Activated CD4-positive, alpha-beta T cell treated with anti-CD3 and anti-CD28 coated beads, Interleukin-2, amount 10 ng/mL, durations not matched to agents 7 days and 5 days (primary cell): ENCODE measurements at places on chromosomes 5 and 9. TPM values are rescaled to one million over a fixed set of nuclear protein-coding genes. Genes with fewer than 3 reads are reported as not detected.

DNA sequence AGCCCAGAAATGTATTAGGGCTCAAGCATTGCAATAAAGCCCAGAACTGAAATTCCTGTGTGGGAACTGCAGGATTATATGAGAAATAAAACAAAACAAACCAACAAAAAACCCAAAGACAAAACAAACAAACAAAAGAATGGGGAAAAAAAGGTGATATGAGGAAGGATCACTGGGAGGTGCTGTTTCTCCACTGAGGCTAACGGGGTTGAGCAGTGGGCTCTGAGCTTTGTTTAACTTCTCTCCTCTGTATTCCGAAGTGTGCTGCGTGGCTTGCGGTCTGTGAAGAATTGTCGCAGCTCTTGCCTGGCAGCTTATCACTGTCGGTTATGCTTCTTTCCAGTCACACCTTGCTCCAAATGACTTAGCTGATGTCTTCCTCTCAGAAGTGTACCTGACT is 106.3 kb downstream of the TENT4A start:
- DNase-seq: no peak

DNA sequence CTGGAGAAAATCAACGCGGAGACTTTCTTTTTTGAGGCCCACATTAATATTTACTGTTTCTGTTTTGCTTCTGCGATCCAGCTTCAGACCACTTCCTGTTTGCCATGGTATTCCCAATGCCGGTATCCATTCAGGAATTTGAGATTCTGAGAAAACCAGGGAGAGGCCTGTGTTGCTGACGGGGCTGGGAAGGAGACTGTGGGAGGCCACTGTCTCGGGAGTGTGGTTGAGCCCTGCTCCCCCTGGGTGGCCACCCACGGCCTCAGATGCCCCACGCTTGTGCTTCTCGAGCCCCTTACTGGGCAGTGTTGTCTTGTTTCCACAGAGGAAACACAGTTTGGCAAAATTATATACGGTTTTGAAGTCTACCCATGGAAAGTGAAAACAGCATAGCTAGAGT is 403.6 kb upstream of the IRX2 start:
- no peak for DNase-seq

DNA sequence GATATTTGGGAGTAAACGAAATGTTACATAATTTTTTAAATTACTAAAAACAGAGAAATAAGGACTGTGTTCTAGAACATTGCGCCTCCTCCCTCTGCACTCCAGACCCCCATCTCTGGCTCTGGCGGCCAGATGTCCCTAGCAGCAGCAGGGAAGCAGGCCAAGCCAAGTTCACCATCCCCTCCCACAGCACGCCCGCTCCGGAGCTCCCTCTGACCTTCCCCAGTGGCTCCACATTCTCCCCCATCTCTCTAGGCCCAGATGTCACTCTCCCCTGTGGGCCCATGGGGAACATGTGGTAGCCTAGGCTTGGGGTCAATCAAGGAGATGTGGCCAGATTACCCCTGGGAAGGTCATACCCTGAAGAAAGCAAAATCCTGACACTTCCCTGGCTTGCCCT is 6.3 kb upstream of the WNK2 start:
- no peak for DNase-seq

GRCh38 chr5:154447089-154447725 is 1.4 kb downstream of the SAP30L start:
- DNase-seq: no peak

- no peak for DNase-seq
Observed at GRCh38 chr9:89370593-89370992, 52.3 kb downstream of the SECISBP2 start.

GRCh38 chr5:14351845-14352712 is 208.9 kb downstream of the TRIO start:
- DNase-seq: peak; percentile 63

DNA sequence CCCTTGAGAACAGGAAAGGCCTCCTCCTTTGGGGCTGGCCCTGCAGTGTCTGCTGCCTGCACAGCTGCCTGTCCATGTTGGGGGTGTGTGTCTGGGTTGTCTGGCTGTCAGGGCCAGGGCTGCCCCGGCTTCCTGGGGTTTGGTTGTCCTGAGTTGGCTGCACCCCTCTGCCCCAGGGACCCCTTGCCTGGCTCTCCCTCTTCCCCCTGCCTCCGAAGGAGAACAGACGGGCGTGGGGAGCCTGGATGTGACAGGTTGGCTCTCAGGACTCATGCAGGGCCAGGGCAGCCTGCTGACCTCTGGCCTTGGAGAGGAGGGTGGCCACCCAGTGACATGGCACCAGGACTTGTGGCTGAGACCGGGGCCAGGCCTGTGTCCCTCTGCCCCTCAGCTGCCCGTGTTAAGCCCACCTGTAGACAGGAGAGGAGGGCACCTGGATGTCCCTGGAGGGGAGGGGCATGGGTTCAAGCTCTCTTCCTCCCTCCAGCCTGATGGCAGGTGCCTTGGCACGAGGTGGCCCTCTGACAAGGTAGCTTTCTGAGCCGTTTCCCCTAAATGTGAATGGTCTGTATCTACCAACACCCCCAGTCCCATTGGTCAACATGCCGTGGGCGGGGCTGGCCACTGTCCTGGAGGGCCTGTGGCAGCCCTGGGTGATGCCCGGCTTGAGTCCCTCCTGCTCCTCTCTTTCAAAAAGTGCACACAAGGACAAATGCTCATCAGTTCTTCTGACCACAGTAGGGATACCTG is 34.9 kb downstream of the WNK2 start:
- DNase-seq: no peak

DNA sequence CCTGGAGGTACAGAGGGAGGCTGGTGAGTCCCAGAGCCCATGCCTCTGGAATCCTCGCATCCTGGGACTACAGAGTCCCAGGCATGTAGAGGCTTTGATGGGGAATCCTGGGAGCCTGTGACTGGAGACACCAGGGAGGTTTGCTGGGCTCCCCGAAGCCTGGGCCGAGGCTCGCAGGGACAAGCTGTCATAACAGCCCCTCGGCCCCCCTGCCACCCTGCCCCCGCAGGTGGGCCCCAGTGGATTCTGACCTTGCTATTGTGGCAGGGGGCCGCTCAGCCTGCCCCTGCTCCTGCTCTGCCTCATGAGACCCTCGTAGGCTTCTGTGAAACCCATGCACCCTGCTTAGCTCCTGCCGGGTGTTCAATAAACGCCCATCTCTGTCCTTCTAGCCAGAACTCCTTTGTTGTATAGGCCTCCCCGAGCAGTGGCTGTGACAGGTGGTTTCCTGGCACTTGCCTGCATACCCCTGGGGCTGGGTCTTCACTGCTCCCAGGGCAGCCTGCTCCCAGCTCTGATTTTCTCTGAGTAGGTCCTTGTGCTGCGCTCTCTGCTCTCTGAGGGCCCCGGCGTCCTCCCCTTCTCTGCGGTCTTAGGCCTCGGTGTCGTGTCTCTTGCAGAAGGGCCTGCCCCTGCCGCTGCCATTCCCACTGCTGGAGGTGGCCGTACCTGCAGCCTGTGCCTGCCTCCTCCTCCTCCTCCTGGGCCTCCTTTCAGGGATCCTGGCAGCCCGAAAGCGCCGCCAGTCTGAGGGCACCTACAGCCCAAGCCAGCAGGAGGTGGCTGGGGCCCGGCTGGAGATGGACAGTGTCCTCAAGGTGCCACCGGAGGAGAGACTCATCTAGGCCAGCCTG is 20.4 kb downstream of the CRB2 start:
- DNase-seq: no peak

DNA sequence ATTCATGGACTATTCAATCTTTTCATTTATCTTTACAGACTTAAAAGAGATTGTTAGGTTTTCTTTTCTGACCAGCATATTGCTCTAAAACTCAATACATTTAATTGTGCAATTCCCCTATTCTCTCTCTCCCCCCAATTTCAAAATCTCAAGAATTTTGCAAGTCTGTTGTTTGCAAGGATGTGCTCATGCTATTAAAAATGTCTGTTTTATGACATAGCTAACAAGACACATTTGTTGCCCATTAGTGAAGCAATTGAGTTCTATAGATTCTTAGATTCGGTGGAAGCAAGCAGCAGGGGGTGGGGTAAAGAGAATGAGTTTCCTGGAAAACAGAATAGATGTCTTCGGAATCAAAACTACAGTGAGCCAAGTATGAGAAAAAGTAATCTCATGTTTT is 8.5 kb upstream of the CSNK1A1 start:
- no peak for DNase-seq

GRCh38 chr5:157449011-157449723 is 10.8 kb upstream of the NIPAL4 start:
- DNase-seq: no peak

DNA sequence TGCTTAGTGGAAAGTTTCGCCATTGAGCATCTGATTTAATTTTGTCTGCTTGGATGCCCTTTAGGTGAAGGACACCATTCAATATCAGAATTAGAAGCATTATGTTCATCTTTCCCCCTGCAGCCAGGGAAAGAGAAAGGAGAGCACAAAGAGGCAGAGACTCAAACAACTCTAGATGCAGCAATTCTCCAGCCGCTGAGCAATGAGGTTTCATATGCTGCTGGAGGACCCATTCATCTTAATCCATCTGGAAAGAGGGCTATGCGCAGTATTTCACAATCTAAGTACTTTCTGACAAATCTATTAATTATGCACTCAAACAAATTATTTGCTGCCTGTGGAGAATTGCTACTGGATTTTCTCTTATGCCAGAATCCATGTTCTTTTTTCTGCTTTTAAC is 527.0 kb upstream of the TUSC1 start:
- no peak for DNase-seq

B4GALT1 gene
- total RNA-seq: 38.8 TPM

TERT gene
- total RNA-seq: 3.4 TPM

CAPSL gene
- not detected for total RNA-seq
